Islet precursor cell (in vitro differentiated cells): ENCODE measurements at places on chromosomes 7 and 10.

DNA sequence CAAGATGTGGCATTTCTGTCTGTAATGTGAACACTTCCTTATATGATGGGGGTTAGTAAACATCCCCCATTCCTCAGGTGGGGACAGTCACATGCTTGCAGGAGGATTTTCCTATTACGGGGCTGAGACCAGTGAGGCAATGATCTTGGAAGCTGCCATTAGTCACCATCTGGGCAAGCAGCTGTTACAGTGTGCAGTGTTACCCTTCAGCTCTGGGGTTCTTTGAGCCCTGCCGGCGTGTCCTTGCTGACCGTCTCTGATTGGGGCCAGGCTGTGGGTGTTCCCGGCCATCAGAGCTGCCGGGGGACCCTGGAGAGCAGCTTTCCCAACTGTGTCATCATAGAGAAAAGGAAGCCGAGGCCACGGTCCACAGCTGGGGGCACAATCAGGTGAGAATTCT is 126.8 kb upstream of the FAM20C start:
- no peak for DNase-seq

GRCh38 chr10:96401036-96401435 is 42.2 kb upstream of the OPALIN start:
- DNase-seq, result peak; percentile 22

GRCh38 chr7:159165352-159165751 is 20.7 kb upstream of the VIPR2 start:
- no peak for DNase-seq

GRCh38 chr10:29736366-29737073 is 101.7 kb upstream of the SVIL start:
- DNase-seq, result peak; percentile 85

DNA sequence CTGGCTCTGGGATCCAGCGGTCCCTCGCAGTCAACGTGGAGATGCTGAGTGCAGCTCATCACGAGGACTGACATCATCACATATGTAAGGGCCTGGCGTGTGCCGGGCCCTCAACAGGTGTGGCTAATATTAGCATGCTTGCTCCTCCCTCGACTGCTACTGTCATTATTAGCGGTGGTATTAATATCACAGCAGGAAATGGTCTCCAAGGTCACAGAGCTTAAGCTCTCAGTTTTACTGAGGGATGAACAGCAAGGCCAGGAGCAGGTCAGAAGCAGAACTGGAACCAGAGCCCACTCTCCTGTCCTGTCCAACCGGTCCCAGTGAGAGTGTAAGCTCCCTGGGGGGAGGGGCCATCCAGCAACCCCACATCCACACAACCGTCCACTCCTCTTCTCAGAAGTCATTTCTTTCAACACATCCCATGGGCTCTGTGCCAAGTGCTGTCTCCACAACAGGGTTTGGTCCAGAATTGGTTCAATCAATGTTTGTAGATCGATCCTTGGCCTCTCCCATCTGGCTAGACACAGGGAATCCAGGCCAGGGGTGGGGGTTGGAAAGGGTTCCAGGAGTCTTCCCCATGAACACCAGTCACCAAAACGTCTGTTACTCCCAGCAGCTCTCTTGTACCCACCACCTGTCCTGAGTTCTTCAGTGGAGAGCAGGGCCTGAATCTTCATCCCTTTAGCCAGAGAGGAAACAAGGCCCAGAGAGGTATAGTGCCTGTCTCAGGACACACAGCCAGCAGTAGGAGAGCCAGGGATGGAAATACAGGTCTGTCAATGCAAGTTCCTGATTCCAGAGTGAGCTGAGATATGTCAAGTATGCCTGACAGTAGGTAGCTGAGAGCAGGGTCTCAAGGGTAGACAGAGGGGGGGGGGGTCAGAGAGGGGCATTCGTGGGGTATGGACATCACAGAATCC is 45.3 kb upstream of the ZMIZ1 start:
- DNase-seq, result no peak

DNA sequence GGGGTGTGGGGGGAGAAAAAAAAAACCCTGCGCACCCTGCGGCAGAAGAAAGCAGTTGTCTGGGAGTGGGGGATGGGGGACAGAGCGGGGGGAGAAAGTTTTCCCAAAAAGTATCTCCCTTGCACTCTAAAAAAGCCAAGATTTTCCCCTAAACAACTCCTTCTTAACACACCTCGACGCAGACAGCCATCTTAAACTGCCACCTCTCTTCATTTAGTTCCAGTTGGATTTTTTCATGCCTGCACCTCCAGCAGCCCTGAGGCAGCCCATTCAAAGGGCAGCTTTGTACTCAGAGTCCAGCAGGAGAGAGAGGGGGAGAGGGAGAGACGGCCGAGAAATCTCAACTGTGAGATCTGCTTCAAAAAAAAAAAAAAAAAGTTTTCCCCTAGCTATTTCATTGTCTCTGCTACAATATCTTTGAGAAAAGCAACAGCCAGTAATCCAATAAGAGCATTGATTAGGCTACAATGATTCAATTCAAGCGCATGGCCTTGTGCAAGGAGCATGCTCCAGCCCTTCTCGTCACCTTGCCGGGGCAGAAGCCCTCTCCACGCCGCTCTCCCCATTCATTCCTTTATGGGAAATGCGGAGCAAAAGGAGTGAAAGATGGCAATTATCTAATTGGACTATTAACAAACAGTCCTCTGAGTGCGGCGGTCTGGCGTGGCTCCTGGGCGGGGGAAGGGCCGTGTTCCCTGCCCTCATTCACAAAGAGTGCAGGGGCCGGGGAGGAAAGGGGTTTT is 939 bp upstream of the VAX1 start:
- peak; percentile 82 for DNase-seq

DNA sequence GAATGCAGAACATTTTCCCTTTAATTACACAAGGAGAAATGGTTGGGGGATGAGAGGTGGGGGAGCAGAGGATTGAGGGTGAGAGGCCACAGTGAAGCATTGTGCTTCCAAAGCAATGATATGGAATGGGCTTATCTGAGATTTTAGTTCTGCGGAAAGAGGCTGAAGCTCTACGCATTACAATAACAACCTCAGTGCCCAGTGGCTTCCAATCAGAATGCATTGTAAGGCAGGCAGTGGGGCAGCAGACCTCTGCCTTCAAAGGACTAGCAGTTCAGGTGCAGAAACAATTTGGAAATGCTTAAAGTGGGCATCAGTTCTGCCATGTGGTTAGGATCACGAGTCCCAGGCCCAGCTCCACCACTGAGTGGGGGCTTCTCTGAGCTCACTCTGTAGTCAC is 251.0 kb upstream of the ZMIZ1 start:
- DNase-seq, result no peak

DNA sequence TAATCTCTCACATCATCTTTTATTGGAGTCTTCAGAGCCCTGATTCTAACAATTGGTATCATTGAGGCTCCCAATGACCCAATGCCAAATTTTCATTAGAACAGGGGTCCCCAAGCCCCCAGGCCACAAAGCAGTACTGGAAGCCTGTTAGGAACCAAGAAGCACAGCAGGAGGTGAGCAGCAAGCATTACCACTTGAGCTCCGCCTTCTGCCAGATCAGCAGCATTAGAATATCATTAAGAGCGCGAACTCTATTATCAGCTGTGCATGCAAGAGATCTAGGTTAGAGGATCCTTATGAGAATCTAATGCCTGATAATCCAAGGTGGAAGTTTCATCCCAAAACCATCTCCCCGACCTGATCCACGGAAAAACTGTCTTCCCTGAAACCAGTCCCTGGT is 23.1 kb downstream of the KIF5B start:
- no peak for DNase-seq

DNA sequence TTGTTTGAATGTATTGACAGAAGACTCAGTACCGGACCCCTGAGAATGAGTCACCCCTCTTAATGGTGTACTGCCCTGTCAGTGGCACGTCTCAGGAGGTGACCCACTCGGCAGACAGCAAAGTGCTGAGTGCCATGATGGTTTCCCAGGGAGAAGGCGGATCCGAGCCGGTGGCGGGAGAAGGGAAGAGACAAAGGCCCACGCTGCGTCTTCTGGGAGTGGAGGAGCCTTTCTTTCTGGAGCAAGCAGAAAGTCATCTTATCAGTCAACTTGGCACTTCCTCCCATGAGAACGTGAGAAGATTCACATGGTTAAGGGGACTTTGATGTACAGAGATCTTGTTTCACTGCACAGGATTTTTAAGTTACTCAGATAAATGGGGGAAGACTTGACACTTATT is 14.6 kb upstream of the PPP2R2D start:
- no peak for DNase-seq

DNA sequence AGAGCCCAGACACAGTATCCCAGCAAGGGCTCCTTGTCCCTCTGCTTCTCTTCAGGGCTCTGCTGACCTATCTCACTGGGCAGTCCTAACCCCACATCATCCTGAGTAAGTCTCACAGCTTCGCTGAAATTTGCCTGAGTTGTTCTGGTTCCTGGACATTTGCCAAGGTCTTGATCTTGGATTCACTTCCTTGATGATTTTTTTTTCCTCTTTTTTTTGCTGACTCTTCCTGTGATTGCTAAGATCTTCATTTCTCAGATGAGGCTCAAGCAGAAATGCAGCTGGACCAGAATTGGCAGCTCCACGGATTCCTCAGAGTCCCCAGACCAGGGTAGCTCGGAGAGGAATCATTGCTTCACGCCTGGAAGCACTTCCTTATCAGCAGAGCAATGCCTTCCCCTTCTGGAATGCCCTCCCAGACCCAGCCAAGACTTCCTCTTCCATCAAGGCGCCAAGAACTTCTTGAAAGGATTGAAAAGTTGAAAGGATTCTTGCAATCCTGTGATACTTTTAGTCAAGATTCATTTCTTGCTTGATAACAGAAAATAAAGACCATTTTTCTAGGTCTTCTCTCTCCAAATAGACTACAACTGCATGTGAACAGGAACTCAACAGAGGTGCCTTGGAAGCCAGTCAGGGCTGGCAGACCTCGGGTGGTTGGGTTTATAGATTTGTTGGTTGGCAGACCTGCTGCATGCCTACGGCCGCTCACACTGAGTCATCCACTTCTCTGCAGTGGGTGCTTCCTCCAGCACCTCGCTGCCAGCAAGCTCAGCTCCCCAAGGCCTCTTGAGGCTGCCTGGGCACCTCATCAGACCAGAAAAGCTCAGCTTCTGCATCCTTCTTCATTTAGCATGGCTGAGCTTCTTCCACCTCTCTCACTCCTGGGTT is 8.8 kb upstream of the AFAP1L2 start:
- peak; percentile 74 for DNase-seq

DNA sequence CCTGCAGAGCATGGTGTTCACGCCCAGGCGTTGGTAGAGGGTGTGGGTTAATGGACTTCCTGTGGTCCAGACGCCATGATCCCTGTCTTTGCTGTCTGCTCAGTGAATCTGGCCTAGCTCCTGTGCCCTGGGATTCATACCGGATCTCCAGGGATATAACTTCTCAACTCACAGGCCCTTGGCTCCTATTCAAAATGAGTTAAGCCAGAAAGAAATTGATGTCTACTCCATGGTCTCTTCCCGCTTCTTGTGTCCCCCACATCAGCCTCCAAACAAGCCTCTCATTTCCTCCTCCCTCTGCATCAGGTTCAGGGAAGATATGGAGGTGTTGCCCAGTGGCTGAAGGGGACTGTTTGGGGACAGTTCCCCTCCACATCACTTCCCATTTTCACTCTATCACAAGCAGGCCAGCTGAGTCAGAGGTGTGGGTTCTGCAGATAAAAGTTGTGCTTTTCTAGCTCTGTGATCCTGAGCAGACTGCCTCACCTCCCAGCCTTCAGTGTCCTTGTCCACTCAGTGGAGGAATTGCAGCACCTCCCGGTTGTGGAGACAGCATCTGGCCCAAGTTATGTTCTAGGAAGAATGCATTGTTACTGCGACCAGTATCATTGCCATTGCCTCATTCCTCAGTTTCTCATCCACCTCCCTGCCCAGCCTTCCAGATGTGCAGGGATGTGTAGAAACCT is 22.5 kb downstream of the AKR1E2 start:
- DNase-seq, result peak; percentile 35

DNA sequence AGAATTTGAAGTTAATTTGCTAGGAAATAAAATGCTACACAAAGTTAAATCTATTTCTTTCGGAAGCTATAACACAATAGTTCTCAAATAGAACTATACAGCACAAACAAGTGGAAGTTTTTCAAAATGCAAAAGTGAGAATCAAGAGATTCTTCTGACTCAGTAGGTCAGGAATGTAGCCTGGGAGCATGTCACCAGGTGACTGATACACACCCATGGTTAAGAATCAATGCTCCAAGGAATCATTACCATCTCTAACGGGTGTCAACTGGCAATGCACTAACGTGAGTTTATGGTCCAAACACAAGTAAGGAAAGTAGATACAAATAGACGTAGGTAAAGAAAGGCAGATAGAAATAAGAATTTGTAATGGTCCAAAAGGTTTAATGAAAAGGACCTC is 170.5 kb downstream of the SRPK2 start:
- no peak for DNase-seq

GRCh38 chr10:70462349-70462984 is 16.1 kb upstream of the PALD1 start:
- no peak for DNase-seq

DNA sequence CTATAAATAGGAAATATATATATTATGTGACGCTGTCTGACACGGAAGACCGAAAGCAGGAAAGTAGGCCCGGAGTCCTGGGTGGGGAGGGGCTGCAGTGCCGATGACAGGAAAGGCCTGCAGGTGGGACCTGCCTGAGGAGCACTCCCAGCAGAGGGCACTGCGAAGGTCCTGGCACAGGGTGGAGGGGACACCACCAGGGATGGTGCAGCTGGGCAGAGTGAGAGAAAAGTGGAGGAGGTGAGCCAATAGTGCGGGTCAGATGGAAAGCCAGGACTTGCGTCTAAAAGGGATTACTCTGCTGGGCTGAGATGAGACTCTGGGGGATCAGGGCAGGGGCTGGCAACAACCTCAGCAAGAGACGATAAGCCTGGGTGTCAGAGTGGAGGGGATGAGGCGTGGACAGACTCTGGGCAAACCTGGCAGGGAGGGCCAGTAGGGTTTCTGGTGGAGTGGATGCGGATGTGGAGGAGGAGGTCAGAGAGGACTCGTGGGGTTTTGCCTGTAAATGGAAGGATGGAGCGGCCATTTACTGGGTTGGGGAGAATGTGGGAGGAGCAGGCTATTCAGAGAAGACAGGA is 118.2 kb upstream of the ZNF746 start:
- DNase-seq, result no peak

- DNase-seq, result no peak
Measured at GRCh38 chr7:133770863-133771492, 356.2 kb upstream of the LRGUK start.

DNA sequence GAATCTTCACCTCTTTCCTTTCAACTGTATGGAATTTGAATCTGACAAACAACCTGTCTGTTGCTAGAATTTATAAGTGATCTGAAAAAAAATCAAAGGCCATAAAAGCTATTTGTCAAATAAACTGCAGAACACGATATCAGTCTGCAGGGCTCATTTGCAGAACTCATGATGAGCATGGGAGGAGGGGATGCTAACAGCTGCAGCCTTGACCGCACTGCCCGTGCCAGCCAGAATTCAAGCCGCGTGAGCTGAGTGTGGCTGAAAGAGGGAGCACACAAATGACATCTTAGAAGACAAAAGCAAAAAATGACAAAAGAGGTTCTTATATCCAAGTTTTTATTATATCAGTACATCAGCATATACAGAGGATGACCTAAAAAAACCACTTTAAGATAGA is 15.7 kb downstream of the LRRTM3 start:
- DNase-seq, result no peak
